Cerebellar nuclear complex (tissue), 1 donor: ENCODE measurements at places on chromosomes 13 and 19.
A peak's percentile ranks its signal among the peaks of the same experiment; 100 is the strongest.

- DNase-seq = peak; percentile 55
These were observed 46.4 kb downstream of the CELF5 start for GRCh38 chr19:3270902-3271301.

- DNase-seq = no peak
These were observed 605 bp downstream of the CAPNS1 start for GRCh38 chr19:36140304-36141038.

DNA sequence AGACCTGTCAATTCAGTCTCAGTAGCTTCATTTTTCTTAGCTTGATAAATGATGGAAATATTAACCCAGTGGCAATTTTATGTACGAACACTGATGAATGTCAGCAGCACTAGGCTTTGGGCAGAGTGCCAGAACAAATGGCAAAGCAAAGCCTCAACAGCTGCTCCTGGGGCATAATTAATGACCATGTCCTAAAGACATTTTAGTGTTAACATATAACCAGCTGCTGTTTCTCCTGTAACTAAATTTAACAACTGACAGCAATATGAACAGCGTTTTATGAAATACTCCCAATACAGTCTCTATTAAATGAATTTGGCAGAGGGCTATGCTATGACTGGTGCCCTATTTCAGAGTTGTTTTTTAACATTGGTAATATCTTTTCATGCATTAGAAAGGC is 47.1 kb downstream of the ZNF568 start:
- no peak for DNase-seq

DNA sequence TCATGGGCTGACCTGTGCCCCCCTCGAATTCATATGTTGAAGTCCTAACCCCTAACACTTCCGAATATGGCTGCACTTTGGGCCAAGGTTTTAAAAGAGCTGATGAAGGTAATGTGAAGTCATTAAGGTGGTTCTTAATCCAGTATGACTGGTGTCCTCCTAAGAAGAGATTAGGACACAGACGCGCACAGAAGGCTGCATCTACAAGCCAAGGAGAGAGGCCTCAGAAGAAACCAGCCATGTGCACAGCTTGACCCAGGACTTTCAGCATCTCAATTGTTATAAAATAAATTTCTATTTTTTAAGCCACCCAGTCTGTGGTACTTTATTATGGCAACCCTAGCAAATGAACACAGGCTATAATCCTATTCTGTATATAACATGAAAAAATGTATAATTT is 99.9 kb downstream of the DOCK9 start:
- DNase-seq = no peak

DNA sequence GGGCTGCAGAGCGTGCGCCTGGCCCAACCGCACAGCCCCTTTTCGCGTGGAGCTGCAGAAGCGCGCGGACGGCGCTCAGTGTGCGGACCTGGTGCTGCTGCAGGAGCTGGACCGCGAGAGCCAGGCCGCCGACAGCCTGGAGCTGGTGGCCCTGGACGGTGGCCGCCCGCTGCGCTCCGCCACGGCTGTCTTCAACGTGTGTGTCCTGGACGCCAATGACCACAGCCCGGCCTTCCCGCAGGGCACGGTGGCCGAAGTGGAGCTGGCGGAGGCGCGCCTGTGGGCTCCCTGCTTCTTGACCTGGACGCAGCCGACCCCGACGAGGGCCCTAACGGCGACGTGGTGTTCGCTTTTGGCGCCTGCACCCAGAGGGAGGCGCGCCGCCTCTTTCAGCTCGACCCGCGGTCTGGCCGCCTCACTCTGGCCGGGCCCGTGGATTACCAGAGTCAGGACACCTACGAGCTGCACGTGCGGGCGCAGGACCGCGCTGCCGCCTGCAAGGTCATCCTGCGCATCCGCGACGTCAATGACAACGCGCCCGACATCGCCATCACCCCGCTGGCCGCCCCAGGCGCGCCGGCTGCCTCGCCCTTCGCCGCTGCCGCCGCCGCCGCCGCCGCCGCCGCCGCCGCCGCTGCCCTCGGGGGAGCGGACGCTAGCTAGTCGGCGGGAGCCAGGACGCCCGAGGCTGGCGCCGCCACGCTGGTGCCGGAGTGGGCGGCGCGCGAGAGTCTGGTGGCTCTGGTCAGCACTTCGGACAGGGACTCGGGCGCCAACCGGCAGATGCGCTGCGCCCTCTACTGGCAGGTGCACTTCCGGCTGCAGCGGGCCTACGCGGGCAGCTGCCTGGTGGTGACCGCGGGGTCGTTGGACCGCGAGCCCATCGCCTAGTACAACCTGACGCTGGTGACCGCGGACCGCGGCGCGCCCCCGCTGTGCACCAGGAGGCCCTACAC is 172.2 kb downstream of the OLFM4 start:
- no peak for DNase-seq

- no peak for DNase-seq
These were observed 12.4 kb downstream of the LAMP1 start for GRCh38 chr13:113309473-113309872.

DNA sequence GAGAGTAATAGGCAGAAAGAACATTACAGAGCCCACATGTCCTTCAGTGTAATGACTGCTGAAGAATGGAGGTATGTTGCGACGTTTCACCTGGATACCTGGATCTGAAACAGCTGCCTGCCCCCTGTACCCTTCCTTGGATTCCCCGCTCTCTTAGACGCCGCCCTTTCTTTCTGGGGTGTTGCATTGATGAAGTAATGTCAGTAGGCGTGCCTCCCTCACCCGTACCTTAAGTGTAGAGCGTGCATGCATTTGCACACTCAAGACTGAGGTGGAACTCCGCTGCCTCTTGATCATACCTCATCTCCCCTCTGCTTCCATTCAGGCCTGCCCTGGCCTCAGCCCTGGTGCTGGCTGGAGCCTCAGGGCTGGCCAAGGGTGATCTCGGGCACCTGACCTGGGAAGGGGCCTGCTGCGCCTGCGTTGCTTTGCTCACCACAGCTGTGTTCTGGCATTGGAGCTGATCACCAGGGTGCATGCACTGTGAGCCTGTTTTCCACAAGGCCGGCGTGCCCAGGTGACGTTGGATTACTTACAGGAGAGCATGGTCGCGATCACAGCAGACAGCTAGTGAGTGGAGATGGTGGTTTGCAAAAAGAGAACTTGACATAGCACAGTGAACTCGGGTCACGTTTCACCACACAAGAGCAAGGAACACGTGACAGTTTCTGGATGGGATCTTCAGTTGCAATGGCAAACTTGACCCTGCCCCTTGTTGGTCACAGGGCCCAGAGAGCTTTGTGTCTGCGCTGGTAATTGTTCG is 99.0 kb downstream of the ARHGEF7 start:
- no peak for DNase-seq

DNA sequence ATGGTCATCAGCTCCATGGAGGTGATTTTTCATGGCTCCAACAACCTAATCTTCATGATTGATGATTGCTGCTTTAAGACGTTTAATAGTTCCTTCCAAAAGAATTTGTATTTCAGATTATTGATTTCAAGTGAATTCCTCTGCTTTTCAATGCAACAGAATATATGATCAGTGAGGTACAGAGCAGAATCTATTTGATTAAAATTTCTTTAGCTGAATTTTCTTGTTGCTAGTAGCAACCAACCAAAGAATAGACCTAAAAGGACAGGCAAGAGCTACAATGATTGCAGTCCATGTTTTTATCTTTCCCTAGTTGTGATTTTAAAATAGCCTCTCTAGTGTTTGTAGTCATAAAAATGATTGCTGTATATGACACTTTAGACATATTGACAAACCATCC is 76.8 kb upstream of the SCEL start:
- no peak for DNase-seq

DNA sequence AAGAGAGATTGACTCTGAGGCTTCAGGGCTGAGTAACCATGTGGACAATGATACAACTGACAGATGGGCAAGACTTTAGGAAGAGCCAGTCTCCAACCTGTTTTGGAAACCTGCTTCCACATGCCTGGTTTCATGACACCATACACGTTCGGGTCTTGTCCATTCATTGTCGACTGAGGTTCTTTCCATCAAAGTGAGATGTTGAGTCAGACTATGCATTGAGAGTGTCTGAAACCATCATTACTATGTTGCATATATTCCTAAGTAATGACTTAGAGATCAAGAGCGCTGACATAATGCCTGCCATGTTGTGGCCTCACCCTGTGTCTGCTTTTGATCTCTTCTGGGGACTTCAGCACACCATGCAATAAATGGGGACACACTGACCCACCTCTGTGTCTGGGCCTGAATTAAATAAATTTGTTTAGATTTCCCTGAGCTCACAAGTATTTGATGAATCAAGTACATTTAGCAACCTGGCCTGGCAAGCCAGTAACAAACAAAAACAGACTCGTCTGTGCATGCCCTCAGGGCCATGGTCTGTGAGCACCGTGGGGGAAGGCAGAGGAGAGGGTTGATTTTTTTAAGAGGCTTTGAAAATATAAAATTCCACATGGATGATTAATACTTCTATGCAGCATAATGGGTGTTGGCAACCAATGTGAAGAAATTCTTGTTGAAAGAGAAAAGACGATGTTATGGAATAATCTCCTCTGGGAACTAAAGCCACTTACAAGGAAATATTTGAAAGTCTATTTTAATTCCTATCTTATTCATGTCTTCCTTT is 49.9 kb upstream of the UBAC2 start:
- no peak for DNase-seq

DNA sequence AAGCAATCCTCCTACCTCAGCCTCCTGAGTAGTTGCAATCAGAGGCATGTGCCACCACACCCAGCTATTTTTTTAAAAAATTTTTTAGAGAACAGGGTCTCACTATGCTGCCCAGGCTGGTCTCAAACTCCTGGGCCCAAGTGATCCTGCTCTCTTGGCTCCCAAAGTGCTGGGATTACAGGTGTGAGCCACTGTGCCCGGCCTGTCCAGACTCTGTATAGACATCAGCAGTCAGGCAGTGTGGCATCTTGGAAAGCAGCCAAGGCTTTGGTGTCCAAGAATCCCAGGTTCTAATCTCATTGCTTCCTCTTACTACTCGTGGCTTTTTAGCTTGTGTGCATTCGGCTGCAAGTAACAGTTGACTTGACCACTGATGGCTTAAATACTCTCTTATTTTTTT is 43.4 kb downstream of the BICRA start:
- no peak for DNase-seq

GRCh38 chr19:36973021-36973843 is 57.1 kb downstream of the ZNF568 start:
- DNase-seq = peak; percentile 46

- no peak for DNase-seq
These were observed 483.6 kb downstream of the KLF5 start for GRCh38 chr13:73542446-73542845.

- DNase-seq = no peak
These were observed 816.8 kb upstream of the PCDH9 start for GRCh38 chr13:68046903-68047302.

DNA sequence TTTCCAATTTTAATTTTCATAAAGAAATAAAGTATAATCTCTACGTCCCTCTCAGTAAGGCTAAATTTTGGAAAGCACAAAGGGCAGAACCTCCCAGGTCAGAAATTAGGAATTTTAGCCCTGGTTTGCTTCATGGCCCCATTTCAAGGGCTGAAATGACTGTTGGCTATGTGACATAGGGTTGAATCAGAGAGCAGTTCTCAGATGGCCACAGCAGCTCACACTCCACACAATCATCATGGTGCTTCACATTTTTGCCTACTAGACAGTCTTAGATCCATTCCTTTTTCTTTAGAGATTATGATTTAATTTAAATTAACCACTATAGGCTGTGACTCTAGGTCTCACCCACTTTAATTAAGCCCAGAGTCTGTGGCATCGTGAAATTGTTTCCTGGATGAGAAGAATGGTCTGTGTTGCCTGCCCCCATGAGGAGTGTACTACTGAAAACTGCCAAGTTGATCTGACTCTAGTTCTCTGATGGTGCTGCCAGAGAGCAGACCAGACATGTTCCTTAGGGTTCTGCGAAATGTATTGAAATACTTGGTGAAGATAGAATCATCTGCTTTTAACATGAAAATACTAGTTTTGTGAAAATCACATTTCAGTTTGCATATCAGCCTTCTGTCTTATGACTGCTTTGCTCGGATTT is 57.4 kb downstream of the ESD start:
- DNase-seq = no peak

DNA sequence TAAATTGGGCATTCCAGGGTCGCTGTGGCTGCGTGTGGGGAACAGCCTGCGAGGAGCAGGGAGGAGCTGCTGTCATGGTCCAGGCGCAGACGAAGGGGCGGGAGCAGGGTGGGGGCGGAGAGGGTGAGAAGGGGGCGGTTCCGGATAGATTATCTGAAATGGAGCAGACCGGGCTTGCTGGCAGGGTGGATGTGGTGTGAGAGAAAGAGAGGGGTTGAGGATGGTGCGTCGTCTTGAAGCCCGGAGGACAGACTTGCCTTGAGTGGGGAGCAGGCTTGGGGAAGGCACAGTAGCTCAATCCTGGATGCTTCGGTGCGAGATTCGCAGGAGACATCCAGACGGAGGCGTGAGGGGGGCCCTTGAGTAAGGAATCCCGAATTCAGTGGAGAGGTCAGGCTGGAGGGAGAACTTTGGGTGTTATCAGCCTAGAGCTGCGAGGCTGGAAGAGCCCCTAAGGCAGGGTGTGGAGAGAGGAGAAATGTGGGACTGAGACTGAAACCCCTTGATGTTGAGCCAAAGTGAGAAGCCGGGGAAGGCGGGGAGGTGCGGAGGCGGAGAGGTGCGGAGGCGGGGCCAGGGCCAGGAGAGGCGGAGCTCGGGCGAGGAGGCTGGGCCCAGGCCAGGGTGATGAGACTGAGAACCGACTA is 40.6 kb downstream of the DPF1 start:
- no peak for DNase-seq

GRCh38 chr19:46616631-46617322 is 8.1 kb downstream of the PTGIR start:
- DNase-seq = peak; percentile 10

- no peak for DNase-seq
These were observed 751 bp downstream of the ZNF584 start for GRCh38 chr19:58409010-58409790.

- DNase-seq = no peak
These were observed 2564.3 kb upstream of the PCDH20 start for GRCh38 chr13:63979951-63980350.

- DNase-seq = no peak
These were observed 17.8 kb upstream of the ENOX1 start for GRCh38 chr13:43804461-43805070.

- no peak for DNase-seq
These were observed 14.5 kb downstream of the KLK4 start for GRCh38 chr19:50896591-50897190.

DNA sequence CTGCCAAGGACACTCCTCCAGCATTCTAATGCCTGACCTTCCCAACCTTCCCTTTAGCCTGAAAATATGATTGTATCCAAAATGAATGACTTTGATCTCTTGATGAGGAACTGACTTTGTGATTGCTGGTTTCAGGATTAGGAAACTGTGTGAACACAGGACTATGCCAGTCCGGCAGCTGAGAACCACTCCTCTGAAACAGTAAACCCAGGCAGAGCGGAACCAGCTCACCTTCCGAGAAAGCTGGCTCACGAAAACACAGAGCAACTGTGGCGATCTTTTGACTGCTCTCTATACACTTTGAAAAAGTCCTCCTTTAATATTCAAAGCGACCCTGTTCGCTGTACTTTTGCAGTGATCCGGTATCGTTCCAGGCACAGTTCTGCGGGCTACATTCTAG is 258.8 kb upstream of the IRS2 start:
- no peak for DNase-seq

GRCh38 chr19:1474765-1475351 is 4.2 kb downstream of the C19orf25 start:
- DNase-seq = no peak
